ENCODE measurements at places on chromosomes 1 and 21. TPM values are rescaled to one million over a fixed set of nuclear protein-coding genes. Genes with fewer than 3 reads are reported as not detected.

Gene APH1A
- 132 TPM for total RNA-seq

Gene GCSAML
- not detected for total RNA-seq

DNA sequence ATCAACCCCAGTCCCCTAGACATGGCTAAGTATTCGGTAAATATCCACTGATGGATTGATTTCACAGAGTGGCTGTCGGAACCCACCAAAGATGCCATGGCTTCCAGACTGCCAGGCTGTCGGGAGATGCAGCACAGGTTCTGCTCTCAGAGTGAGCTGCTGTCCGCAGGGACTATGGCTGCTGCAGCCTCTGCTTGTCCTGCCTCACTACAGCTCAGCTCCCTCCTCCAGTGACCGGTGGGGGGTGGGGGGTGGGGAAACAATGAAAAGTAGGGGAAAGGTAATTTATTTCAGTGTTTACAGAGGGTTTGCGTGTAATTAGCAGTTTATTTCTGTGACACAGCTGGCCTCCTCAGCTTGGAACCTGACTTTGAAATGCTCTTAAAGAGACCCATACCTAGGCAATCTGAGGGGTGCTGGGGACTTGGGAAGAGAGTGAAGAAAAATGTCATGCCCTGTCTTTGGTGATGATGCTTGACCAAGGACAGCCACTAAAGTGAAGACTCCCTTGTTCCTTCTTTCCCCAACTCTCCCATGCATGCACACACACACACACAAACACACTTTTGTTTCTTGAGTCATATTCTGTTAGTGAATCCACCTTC, 109.0 kb downstream of the CACNA1E start:
- no peaks in the 10 kb centered on the region for H3K4me1 ChIP-seq
- no peak overlapping the region for H3K27ac ChIP-seq
- DNase-seq, result no peak
- no peaks in the 10 kb centered on the region for H3K36me3 ChIP-seq
- peaks cover 16% of the 10 kb centered on the region for H3K27me3 ChIP-seq

Gene PGM1
- total RNA-seq, result 60.1 TPM

Gene ALX3
- total RNA-seq, result not detected
